Dermis microvascular lymphatic vessel endothelial cell (primary cell): ENCODE measurements at places on chromosomes 1 and 21. TPM values are rescaled to one million over a fixed set of nuclear protein-coding genes. Genes with fewer than 3 reads are reported as not detected.

GRCh38 chr1:167913895-167914496 lies at the start of gene ADCY10:
TSS of gene ADCY10 (minus strand) at chr1:167914134. CDS start at chr1:167905140, 8,994 bp downstream.
- no peak for DNase-seq

- no peak for DNase-seq
These were observed 9.5 kb downstream of the KDM4A start for GRCh38 chr1:43659212-43660166.

DNA sequence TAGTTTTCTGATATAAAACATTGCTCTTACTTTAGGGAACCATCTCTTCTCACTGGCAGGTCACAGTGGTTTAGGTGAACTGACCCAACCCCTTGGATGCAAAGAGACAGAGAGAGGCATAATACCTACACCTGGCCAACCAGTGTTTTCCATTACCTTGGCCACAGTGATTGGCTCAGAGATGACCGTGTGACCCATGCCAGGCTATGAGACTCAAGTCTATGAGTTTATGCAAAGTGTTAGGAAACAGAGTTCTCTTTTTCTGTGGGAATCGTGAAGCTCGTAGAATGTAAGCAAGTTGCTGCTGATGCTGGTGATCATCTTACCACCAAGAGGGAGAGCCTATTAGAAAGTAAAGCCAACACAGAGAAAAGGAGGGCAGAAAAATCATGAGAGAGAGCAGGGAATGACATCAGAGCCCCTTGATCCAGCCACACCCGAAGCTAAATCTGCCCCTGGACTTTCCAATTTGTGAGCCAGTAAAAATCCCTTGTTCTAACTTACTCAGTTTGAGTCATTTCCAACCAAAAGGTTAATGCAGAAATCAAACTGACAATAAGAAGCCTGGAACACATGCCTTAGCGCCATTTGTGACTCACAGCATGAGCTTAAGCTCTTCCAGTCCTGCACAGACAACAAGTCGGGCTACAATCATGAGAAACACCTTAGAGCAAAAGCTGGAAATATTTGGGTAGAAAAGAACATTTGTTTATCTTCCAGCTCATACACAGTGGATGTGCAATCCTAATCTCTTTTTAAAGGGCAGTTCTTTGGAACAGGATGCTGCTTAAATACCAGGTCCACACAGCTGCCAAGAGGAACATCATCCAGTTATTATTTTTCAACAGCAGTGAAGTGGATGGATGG lies 81.3 kb upstream of the KAZN start:
- DNase-seq: no peak

- no peak for DNase-seq
These were observed 146.2 kb downstream of the C1orf21 start for GRCh38 chr1:184533049-184533448.

GRCh38 chr1:168135921-168136708 lies 615 bp downstream of the GPR161 start:
- DNase-seq: peak; percentile 15

- no peak for DNase-seq
These were observed 1.0 kb downstream of the C1orf115 start for GRCh38 chr1:220691053-220691684.

GRCh38 chr1:167627615-167627864 lies 2.5 kb upstream of the RCSD1 start:
- DNase-seq: no peak

DNA sequence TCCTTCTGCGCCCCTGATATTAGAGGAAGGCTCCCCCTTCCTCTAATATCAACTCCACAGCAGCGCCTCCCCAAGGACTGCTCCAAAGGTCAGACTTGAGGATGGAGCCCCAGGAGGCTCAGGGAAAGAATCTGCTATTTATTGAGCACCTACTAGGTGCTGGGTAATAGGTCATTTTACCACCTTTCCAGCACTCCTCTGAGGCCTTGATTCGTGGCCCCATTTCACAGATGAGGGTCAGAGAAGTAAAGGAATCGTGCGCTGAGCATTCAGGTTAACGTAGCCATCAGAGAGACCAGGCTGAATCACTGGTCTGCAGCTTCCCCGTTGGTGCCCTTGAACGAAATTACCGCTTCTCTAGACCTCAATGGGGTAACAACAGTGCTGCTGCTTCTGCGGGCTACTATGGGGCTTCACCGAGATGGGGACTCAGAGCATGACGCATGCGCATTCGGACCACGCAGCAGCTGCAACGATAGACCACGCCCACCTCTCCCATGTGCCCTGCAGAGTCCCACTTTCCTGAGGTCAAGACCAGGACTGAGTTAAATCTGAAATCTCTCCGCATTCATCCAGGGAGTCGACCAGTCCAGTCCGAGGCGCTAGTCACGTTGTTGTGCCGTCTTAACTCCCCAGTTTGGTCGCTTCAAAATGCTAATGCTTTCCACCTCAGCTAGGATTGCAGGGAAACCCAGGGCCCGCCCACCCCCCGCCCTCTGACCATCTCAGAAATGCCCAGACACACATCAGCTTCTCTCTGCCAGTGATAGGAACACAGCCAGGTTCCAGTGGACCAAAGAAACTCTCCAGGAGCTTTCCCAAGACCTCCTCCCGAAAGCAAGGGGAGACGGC lies 12.9 kb downstream of the CAMK2N1 start:
- peak; percentile 10 for DNase-seq

ERG gene
- total RNA-seq: 41.0 and 70.4 TPM in 2 replicates

DNA sequence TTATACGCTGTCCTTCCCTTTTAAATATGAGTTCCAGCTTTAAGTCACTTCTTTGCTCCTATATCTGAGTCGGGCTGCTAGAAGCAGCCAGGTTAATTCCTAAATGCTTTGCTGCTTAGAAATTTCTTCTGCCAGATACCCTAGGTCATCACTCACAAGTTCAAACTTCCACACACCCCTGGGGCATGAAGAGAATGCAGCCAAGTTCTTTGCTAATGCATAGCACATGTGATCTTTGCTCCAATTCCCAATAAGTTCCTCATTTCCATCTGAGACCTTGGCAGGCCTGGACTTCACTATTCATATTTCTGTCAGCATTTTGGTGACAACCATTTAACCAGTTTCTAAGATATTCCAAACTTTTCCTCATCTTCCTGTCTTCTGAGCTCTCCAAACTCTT lies 14.5 kb upstream of the APP start:
- DNase-seq: no peak

- DNase-seq: no peak
These were observed 6.6 kb downstream of the PTPN14 start for GRCh38 chr1:214544791-214545190.

DNA sequence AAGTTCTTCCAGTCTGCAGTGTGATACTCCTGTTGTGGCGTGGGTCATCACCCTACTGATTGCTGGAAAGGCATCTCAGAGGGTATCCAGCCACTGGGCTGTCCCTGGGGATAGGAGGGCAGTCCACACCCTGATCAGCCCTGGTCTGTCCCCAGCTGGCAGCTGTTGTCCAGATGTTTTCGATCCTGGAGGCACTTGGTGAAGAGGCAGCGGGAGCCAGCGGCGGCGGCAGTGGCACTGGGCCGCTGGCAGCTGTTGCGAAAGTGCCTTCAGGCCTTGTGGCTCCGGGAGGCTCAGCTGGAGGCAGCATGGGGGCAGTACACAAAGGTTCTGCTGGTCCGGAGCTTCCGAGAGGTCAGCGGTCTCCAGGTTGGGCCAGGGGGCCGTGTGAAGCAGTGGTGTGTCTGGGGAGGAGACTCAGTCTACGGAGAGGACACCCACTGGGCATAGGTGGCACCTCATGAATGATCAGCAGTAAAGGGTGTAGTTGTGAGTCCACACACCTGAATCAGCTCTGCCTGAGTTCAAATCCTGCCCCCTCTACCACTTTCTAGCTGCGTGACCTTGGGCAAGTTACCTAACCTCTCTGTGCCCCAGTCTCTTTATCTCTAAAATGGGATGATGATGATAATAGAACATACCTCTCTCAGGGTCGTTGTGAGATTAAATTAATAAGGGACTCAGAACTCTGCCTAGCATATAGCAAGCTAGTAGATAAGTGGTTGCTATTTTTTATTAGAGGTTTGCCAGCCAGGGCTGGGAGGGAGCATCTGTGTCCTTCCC lies 6.1 kb downstream of the C1orf167 start:
- no peak for DNase-seq

KISS1 gene
- total RNA-seq: 0.38 and 1.2 TPM in 2 replicates

ALDH9A1 gene
- total RNA-seq: 87.9 and 90.4 TPM in 2 replicates

DNA sequence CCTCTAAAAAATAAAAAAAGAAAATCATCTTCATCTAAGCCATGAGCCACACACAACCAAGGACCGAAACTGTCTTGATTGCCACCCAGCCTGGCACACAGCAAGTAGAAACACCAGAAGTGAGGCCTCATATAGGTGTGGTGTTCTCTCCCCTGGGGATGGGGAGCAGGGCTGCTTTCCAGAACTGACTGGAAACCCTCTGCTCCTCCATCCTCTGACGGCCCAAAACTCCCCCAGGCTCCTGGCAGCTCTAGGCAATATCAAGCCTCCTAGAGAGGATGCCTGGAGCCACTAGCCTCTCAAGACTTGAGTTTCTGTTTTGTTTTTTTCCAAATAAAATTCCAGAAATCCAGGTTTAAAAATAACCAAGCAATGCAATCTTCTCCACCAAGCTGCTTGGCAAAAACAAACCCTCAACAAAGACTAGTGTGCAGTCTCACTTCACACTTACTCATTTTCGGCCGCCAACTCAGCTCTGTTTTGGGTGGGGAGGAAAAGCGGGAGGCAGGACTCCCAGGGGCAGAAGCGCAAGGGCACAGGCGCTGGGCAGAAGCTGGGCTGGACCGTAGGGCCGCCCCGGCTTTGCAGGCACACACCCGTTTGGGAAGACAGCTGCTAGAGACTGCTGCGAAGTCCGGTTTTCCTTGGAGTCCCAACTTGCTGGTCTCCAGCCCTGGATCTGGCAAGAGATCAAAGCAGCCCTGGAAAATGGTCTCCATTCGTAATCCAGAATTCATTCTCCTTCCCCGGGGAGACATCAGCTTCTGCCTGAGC lies 78.2 kb upstream of the CAPZB start:
- DNase-seq: no peak

GRCh38 chr1:13813398-13814012 lies 113.5 kb downstream of the PRDM2 start:
- peak; percentile 25 for DNase-seq

YOD1 gene
- total RNA-seq: 5.1 and 5.8 TPM in 2 replicates

KLHDC7A gene
- total RNA-seq: not detected in 2 replicates

CD1B gene
- total RNA-seq: not detected in 2 replicates

MAP1LC3C gene
- under 0.01 TPM in 1 of 2 replicates, not detected in the other for total RNA-seq

GRCh38 chr1:160338580-160338979 lies 4.5 kb downstream of the COPA start:
- no peak for DNase-seq

CHI3L2 gene
- total RNA-seq: not detected in 2 replicates

KIF14 gene
- total RNA-seq: 2.1 and 7.4 TPM in 2 replicates

DNA sequence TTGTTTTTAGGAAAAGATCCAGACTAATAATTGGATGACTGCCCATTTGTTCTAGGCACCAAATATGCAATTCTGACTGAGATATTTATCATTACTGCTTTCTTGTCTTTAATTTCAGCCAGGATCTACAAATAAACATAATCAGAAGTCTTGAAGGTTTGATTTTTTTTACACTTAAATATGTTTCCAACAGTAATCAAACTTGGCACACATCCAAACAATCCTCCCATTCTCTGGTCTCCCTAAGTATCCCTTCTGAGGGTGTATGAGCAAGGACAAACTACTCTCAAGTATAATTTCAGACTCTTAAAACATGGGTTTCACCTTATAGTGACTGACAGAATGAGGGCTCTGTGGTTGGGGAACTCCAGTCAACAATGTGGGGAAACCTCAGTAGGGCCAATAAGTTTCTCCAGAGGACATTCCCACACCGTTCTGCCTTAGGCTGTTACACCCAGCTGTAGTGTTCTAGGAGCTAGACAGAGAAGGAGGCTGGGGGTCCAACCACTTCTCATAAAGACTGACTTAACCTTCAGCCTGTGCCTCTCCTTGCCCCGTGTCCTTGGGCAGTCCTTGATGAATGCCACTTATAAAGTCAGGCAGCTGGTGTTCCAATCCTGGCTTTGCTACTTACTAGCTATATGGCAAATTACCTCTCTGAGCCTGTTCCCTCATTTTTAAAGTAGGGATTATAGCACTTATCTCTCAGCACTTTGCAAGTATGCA lies 1.5 kb upstream of the PALMD start:
- DNase-seq: peak; percentile 44

GRCh38 chr1:109188781-109189180 lies 24.9 kb upstream of the SARS1 start:
- no peak for DNase-seq

PIK3R3 gene
- 16.3 and 18.3 TPM in 2 replicates for total RNA-seq

FCMR gene
- total RNA-seq: 0.25 TPM in 1 of 2 replicates, not detected in the other

CC2D1B gene
- total RNA-seq: 16.3 and 23.9 TPM in 2 replicates

PDZK1IP1 gene
- total RNA-seq: 0.13 TPM in 2 replicates

DNA sequence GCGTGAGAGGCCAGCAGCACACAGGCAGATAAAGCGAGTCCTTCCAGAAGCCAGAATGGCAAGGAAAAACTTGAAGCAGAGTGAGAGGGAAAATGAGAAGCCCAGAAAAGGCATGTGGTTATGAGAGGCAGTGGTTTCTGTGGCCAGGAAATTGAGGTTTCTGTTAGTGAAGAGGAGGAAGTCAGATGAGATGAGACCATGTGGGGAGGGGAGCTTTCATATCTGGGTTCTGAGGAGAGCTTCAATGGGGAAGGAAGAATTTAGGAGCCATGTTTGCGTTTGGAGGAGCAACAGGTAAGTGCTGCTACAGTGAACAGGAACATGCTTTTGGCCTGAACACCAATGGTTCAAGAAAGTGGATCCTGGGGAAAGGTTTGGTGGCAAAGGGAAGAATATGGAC lies 6.1 kb upstream of the CD1A start:
- DNase-seq: no peak

- no peak for DNase-seq
These were observed 46.5 kb upstream of the BEND5 start for GRCh38 chr1:48823168-48823567.

- DNase-seq: no peak
These were observed 22.1 kb downstream of the ADAM30 start for GRCh38 chr1:119874186-119874585.

ADORA1 gene
- total RNA-seq: not detected in 2 replicates

DNA sequence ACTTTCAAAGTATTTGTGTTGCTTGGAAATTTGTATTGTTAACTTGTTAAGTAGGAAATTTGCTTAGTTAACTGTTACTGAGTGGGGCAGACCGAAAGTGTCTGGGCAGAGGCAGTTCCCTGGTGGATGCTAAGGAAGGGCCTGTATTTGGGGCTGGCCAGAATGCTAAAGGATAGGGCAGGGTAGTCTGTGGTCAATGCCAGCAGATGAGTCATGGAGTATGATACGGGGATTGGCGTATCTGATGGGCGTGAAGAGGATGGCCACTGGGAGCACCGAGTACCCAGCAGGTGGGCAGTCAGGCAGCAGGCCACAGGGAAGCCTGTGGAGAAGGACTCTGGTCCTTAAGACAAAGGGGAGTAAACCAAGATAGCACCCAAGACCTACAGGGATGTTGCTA lies 46.6 kb upstream of the SCAF4 start:
- no peak for DNase-seq

GRCh38 chr1:17246971-17247370 lies 1.9 kb upstream of the PADI3 start:
- DNase-seq: no peak

DNA sequence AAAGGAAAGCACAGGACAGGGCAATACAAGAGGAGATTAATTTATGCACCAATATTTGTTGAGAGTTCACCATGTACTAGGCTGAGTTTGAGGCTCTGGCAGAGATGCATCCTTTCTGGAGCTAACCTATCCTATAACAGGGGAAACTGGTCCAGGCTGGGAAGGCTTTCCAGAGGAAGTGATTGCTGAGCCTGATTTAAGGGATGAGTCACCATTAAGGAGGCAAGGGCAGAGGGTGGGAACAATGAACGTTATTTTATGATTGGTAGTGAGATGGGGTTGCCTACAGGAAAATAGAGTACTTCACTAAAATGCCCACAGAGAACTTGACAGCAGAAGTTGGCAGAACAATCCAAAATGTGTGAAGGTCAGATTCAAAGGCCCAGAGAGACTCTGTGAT lies 141.4 kb downstream of the PLPP3 start:
- DNase-seq: peak; percentile 66
